ENCODE measurements at places on chromosomes 7 and 10.

DNA sequence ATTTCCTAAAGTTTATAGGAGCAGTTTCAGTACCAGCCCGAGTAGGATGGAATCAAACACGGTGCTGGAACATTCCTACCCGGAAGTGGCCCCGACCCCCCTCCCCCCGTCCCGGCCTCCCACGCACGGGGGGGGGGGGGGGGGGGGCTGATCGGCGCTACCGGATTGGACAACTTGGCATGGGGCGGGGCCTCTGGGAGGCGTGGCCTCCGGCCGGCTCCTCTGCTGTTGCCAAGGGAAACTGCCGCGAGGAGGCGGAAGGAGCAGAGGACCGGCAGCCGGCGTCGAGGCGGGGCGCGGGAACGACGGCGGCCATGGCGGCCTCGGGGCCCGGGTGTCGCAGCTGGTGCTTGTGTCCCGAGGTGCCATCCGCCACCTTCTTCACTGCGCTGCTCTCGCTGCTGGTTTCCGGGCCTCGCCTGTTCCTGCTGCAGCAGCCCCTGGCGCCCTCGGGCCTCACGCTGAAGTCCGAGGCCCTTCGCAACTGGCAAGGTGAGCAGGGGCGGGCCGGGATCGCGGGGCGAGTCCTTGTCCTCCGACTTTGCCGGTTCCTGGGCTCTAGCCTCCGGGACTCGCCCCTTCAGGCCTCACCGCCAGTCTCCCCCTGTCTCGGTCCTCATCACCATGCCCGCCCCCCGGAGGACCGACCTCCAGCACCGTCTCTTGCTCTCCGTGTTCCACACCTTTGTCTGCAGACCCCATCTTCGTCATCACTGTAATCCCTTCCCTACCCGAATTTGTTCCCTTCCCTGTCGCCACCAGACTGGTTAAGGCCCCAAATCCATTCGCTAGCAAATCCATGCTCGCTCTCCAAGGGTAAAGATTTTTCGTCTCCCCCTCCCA, at the start of gene RHBDD2:
Gene RHBDD2 (plus strand): TSS at position 266 of the 843 bp plus-strand sequence. CDS start 49 bp downstream, at position 315.
- DNase-seq = peak; percentile 97

DNA sequence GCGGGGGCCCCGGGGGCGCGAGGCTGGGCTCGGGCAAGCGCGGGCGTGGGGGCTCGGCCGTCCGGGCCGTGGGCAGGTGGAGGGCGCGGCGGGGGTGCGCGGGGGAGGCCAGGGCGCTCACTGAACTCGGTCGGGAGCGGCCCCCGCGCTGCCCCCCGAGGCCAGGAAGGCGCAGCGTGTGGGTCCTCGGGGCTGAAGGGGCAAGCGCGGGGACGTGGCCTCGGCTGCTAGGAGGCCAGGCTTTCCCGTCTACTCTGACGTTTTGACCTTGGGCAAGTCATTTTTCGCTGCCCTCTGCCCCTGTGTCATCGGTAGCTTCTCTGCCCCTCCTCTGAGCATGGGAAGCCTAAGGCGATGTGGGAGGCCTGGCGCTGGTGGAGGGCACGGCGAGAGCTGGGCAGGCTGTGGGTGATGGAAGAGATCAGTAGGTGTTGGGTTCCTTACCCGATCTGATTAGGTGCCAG, 441 bp downstream of the FBH1 start:
- peak; percentile 67 for DNase-seq

DNA sequence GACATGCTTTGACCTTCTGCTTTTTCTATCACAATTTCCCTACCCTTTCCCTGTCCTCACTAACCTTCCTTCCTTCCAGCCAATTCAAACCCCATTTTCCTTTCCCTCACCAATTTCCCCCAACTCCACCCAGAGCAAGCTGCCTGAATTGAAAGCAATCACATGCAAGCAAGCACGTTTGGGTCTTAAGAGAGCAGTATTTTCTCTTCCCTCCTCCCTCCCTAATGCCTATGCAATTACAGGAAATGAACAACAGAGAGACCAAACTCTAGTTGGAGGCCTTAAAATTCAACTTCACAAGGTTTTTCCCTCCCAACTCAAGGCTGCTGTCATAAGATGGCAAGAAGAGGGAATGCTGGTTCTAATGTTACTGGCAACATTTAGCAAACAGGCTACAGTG, 117.2 kb downstream of the MYOF start:
- DNase-seq = no peak

DNA sequence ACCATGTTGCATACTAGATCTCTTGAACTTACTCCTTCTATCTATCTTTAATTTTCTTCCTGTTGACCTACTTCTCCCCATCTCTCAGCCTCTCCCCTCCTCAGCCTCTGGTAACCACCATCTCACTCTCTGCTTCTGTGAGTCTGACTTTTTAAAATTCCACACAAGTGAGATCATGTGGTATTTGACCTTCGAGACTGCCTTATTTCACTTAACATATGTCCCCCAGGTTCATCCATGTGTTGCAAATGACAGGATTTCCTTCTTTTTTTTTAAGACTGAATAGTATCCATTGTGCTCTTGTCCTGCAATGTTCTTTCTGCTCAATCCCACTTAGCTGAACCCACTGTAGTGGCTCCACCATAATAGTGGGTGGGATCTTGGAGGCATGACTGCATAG, 51.4 kb upstream of the DNAJC1 start:
- no peak for DNase-seq

GRCh38 chr7:50660040-50660829, 95.0 kb upstream of the DDC start:
- no peak for DNase-seq

- DNase-seq = no peak
Observed at GRCh38 chr10:7318836-7319235, 92.0 kb downstream of the SFMBT2 start.

All from GM23248 (cell line).